Endothelial cell (in vitro differentiated cells): ENCODE measurements at places on chromosomes 7 and 10. TPM values are rescaled to one million over a fixed set of nuclear protein-coding genes. Genes with fewer than 3 reads are reported as not detected.

Gene C10orf53
- not detected for total RNA-seq

Gene OR13A1
- not detected for total RNA-seq

DNA sequence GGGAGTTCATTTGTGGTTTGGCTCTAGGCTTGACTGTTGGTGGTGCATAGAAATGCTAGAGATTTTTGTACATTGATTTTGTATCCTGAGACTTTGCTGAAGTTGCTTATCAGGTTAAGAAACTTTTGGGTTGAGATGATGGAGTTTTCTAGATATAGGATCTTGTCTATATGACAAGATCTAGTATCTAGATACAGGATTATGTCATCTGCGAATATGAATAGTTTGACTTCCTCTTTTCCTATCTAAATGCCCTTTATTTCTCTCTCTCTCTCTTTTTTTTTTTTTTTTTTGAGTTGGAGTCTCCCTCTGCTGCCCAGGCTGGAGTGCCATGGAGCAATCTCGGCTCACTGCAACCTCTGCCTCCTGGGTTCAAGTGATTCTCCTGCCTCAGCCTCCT is 62.9 kb downstream of the MGAM2 start:
- no peak for DNase-seq

Gene CTAGE6
- total RNA-seq: not detected

DNA sequence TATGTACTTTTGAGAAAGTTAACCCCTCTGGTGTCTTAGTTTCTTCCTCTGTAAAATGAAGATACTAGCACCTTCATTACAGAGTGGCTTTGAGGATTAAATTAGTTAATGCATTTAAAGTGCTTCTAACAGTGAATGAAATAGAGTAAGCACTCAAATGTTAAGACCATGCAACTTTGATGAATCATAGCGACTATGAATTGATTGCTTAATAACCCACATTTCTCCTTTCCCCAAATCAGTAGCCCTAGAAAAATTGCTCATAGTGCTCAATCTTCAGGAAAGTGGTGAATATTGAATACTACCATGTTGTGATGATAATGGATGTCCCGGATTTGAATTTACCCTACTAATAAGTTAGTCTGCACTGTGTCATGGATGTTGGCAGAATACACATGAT is 48.1 kb downstream of the CD36 start:
- no peak for DNase-seq

- no peak for DNase-seq
These were observed 116.7 kb upstream of the C10orf90 start for GRCh38 chr10:126787201-126787600.

DNA sequence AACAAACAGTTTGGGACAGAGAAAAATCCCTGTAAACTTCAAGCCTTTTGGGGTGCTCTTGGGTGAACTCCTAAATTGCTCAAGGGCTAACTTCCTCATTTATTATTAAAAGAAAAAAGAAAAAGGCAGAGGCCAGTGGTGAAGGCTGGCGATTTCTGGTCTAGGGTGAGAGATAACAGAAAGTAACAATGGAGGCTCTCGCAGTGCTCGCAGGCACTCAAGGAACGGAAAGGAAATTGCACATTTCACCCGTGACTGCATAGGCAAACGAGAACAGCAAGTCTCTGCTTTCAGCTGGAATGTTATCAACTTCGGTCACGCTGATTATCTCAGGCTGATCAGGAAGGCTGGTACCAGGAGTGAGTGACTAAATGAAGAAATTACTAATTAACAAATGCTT is 70.7 kb downstream of the PRKAG2 start:
- no peak for DNase-seq

Gene NEUROD6
- total RNA-seq: not detected

DNA sequence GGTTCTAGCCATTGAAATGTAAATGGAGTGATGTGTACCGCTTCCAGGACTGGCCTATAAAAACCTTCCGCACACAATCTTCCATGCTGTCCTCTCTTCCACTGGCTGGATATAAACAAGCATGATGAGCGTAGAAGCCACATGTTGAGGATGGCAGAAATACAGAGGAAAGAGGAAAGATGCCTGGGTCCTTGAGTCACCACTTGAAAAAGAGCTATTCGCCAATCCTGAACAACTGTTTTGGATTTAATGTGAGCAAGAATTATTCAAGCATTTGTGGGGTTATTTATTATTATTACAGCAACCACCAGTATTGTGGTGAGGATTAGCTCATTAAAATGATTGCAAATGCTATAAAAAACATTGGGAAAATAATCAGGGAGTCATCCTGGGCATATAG is 45.8 kb upstream of the PLXNA4 start:
- DNase-seq: no peak

DNA sequence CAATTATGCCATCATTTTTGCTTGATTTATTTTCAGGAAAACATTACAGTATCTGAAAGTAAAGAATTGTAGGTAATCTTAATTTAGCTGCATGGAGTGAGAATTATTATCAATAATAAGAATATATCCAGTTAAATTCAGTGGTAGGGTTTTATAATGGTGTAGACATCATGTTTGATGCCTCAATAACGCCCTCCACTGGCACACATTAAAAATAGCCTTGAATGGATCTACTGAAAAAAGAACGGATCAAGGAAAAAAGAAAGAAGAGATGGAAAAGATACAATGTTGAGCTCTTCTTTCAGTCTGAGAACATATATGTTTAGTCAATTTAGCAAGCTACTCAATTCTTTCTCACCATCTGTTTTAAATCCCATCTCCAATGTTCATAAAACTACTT is 319.2 kb downstream of the CDC14C start:
- no peak for DNase-seq

GRCh38 chr10:73763343-73763742 is 18.5 kb upstream of the CHCHD1 start:
- no peak for DNase-seq

Gene PPP1R9A
- total RNA-seq: 22.2 TPM

Gene RELN
- 2.3 TPM for total RNA-seq

Gene CHRM2
- total RNA-seq: not detected

DNA sequence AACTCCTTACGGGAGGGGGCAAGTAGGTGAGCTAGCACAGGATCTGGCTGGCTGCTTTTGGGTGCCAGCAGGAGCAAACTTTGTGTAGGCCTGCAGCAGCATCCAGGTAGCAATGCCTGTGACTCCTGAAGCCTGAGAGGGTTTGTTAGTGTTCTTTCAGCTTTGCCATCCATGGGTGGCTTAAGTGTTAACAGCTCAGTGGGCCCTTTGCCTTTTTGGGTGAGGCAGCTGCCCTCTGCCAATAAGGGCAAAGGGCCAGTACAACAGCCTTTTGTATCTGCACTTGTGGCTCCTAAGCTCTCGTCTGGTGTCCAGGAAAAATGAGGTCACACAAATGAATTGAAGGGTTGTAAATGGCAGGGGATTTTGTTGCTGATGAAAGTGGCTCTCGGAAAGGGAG is 359.0 kb upstream of the CHRM2 start:
- no peak for DNase-seq

Gene SCIN
- 8.2 TPM for total RNA-seq

DNA sequence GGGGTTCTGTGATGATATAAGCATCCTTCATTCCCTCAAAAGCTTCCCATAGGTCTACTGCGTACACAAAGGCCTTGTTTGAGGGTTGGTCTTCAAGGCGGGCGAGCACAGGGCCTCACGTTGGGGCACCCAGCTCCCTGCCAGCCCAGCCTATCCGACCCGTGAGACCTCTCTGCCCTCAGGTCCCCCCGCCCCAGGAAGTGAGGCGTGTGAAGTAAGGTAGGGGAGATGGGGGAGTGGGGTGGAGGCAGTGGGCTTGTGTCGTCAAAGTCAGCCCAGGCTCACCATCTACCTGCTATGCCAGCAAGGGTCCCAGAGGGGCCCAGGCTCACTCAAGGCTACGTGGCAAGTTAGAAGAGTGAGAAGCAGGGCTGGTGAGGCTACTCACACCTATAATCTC is 47.6 kb upstream of the ELFN1 start:
- DNase-seq: no peak
